ENCODE measurements at places on chromosomes 1 and 21. TPM values are rescaled to one million over a fixed set of nuclear protein-coding genes. Genes with fewer than 3 reads are reported as not detected.

The TMPRSS15 gene
- total RNA-seq, result 0.32 TPM

The ELAVL4 gene
- 0.10 TPM for total RNA-seq

The GBP7 gene
- total RNA-seq, result not detected

The GPR157 gene
- total RNA-seq, result 9.6 TPM

The LZIC gene
- total RNA-seq, result 45.2 TPM

The MAP3K7CL gene
- not detected for total RNA-seq

The LIX1L gene
- 48.1 TPM for total RNA-seq

The CFHR3 gene
- 5.0 TPM for total RNA-seq

The NPHS2 gene
- not detected for total RNA-seq

The B3GALT2 gene
- total RNA-seq, result not detected

The BLACAT1 gene
- not detected for total RNA-seq

The GBP6 gene
- not detected for total RNA-seq

The ERICH3 gene
- not detected for total RNA-seq

The HCN3 gene
- 1.6 TPM for total RNA-seq

Data from NCI-H460 (cell line).